ENCODE measurements at places on chromosomes 1 and 21.

DNA sequence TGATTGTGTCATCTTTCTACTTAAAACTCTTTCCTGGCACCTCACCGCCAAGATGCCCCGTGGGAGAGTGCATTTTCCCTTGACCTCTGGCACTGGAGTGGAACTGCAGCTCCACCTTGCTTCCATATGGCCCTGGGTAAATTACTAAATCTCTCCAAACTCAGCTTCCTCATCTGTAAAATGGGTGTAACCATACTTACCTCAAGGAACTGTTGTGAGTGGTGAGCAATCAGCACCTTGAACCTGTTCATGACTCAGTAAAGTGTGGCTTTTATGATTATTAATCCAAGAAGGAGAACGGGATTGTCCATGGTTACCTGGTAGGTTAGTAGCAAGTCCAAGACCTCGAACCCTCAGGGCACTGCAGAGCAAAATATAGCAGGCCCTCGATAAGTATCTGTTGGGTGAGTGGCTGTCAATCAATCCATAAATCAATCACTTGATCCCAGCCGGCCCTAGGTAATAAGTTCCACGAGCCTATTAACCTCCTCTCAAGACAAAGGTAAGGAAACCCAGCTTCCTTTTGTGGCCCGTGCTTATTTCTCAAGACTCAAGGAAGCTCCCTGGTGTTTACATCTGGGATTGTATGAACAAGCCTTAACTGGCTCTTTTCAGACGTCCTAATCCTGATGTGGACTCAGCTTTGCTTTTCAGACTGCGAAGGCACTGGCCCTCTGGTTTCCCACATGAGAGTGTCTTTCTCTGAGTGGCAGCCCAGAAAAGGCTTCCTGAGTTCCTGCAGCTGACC lies 114.0 kb upstream of the GJB5 start:
- DNase-seq, result no peak

- no peak for DNase-seq
Observed at GRCh38 chr1:2587071-2587859, 688 bp downstream of the PRXL2B start.

- DNase-seq, result no peak
Observed at GRCh38 chr1:211468595-211468994, 23.4 kb downstream of the RD3 start.

DNA sequence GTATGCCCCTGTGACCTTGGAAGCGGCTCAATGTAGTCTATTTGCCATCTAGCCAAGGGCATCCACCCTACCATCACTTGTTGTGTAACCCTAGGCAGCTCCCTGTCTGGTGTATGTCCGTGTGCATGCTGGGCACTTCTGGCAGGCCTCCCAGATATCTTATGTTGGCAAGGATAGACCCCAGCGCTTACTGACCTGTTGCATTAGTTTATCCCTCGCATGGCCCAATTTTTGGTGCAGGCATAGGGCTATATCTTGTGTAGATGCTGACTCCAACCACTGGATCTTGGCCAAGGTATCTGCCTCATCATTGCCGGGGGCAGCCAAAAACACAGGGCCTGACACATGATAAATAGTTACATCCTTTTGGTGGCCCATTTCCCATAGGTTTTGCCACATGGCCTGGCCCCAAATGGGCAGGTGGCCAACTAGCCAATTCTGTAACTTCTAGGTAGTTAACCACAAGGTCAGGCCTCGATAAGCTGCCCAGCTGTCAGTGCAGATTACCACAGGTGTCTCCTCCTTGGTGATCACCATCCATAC lies 14.0 kb upstream of the TBX19 start:
- DNase-seq, result no peak

DNA sequence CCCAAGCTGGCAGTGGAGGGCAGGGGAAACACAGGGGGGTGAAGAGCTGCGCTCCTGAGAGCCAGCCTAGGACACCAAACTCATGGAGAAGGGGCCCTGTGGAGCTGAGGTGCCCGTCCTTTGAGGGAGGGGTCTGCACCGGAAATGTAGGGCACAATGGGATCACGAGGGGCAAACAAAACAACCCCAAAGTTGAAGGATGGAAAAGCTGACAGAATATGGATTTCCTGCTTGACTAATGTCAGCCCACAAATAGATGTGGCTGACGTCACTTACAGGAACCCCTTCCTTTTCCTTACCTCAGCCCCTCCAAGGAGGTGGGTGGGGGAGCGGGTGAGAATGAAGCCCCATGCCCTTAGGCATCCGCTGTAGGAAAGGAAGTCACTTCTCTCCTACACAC lies 110.9 kb downstream of the KCNN3 start:
- no peak for DNase-seq

DNA sequence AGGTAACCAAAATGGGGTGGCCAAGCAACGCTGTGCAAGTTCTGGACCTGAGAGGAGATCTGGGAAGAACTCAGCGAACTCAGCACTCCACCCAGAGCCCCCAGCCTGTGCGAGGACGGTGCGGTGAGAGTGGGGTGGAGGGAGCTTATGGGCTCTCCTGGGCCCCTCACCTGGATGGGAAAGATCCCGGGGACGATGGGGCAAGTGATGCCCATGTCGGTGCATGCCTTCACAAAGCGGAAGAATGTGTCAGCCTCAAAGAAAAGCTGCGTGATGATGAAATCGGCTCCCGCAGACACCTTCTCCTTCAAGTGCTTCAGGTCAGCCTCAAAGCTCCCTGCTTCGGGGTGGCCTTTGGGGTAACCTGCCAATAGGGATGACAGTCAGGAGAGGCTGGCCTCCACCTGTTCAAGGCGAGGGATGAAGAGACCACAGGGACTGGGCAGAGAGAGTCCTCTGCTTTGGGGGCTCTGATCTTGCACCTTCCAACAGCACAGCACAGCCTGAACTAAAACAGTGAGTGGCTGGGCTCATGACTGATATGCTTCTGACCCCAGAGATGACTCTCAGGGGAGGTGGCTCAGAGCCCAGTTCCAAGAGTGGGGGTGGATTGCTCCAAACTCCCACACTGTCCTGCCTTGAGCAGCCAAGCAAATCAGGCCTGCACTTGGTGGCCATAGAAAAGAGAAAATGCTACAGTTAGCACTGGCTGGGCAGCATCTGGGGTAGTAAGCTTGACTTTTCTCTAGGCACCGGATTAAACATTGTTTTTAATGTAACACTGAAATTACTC lies 9.5 kb downstream of the MTHFR start:
- DNase-seq, result no peak

DNA sequence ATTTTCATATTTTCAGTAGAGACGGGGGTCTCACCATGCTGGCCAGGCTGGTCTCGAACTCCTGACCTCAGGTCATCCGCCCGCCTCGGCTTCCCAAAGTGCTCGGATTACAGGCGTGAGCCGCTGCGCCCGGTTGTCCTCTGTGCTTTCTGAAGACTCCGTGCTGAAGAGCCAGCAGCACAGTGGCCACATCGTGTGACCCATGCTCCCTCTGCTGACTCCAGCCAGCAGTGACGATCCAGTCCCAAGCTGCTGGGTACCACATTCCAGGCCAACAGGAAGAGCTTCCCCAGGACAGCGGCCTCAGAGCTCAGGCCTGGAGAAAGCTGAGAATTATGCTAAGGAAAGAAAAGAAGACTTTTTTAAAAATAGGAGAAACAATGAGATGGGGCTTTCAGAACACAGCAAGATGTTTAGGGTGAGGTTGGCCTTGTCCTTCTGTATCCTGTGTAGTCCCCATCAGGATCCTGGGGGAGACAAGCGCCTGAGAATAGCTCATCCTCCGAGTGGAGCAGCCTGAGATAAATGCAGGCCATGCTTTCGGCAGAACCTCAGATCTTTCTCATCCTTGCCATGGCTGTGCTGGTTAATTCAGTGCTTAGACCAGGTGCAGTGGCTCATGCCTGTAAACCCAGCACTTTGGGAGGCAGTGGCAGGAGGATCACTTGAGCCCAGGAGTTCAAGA lies 207.1 kb downstream of the SLC35F3 start:
- no peak for DNase-seq

DNA sequence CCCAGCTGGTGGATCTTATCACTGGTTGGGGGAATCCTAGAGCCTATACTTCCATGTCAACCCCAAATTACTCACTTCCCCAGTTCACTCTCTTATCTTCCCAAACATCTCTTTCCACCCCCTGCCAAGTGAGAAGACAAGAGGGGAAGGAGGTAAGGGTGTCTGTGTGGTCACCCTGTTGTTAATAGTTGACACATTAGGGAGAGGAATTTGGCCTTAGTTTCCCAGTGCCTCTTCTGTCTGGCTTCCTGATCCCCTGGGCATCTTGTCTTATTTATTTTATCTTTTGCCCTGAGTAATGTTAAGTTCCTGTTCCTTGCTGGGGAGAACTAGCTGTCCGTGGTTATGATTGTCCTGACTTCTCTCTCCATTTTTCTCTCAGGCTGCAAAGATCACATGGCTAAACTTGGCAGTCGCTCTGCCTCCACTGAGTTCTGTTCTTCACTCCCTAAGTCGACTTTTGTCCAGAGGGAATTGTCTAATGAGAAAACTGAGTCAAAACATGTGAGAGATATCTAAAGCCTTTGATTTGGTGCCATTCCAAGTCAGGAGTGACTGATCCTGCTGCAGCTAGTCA lies 157.1 kb upstream of the SYT6 start:
- no peak for DNase-seq

DNA sequence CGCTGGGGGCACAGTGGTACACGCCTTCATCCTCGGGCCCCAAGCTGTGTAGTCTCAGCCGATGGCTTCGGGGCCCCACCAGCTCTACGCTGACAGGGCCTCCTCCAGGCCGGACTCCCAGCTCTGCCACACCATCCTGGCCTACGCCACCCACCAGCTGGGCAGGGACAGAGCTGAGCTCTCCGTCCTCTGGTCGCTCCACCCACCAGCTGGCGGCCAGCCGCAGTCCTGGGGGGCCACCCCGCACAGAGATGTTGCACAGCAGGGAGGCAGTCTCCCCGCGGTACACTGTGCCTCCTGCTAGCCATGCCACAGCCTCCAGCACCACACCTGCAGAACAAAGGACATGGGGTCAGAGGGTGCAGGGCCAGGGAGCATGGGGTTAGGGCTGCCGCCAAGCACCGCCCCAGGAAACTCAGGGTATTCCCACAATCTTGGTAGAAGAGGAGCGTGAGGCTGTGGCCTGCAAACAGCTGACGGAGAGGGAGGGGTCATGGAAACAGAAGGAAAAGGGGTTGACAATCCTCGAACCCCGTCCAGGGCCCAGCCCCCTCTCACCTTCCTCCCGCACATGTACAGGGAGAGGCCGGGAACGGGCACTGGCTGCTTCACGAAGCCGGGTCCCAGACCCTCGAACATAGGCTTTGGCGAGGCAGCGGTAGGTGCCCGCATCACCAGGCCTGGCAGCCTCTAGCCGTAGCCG lies 5.9 kb downstream of the IGSF8 start:
- DNase-seq, result no peak

DNA sequence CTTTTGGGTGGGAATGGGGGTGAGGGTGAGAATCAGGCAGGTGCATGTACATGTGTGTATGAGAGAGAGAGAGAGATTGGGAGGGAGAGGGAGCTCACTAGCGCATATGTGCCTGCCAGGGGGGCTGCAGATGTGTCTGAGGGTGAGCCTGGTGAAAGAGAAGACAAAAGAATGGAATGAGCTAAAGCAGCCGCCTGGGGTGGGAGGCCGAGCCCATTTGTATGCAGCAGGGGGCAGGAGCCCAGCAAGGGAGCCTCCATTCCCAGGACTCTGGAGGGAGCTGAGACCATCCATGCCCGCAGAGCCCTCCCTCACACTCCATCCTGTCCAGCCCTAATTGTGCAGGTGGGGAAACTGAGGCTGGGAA lies 95.0 kb downstream of the EPHB2 start:
- no peak for DNase-seq

GRCh38 chr1:29474274-29475244 lies 238.2 kb downstream of the PTPRU start:
- DNase-seq, result no peak

DNA sequence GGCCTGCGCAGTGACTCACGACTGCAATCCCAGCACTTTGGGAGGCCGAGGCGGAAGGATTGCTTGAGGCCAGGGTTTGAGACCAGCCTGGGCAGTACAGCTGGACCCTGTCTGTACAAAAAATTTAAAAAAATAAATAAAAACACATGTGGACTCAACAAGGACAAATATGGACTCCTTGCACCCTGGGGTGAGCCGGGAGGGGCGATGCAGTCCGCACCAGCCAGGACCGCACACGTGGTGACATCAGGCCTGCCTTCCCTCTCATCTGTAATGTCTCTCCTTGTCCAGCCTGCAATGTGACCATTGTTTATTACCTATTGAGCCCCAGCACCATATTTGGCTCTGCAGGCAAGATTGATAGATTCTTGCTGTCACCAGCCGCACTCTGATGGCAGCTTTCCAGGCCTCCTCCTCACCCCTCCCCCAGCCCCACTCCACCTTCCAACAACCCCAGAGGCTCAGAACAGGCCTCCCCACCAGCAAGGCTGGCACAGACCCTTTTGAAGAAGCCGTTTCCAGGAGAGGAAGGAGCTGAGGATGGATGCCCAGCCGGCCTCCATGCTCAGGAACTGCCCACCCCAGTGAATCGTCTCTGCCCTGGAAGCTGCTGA lies 55.2 kb downstream of the IRF2BP2 start:
- DNase-seq, result no peak

DNA sequence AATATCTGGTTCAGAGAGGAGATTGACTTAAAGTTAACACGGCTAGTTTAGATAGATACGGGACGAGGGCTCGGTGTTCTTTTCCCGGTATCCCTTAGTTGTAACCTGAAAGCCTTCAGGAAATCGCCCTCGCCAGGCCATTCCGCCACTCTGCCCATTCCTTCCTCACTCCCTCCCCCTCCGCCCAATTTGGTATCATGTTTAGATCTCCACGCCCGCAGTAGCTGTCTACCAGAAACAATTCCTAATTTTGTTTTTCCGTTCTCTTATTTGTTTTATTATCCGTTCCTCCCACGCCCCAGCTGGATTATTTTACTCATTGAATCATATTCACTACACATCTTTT lies 685 bp upstream of the VAMP4 start:
- DNase-seq, result no peak

DNA sequence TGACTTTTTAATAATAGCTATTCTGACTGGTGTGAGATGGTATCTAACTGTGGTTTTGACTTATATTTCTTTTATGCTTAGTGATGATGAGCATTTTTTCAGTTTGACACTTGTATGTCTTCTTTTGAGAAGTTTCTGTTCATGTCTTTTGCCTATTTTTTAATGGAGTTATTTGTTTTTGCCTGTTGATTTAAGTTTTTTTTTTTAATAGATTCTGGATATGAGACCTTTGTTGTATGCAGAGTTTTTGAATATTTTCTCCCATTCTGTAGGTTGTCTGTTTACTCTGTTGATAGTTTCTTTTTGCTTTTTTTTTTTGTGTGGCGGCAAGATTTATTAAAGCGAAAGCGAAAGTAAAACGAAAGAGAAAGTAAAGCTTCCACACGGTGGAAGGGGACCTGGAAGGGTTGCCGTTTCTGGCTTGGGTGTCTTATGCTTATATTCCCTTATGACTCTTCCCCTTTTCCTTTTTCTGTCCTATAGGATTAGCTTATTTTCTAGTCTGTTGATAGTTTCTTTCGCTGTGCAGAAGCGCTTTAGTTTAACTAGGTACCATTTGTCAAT lies 67.6 kb downstream of the TBX19 start:
- DNase-seq, result no peak

GRCh38 chr1:30520476-30520875 lies 202.9 kb downstream of the MATN1 start:
- DNase-seq, result no peak
